ENCODE measurements at places on chromosomes 2 and 18.

GRCh38 chr2:5914811-5915611, 222.8 kb downstream of the SOX11 start:
- DNase-seq: no peak

GRCh38 chr2:235570966-235571692, 77.3 kb downstream of the AGAP1 start:
- DNase-seq: no peak

DNA sequence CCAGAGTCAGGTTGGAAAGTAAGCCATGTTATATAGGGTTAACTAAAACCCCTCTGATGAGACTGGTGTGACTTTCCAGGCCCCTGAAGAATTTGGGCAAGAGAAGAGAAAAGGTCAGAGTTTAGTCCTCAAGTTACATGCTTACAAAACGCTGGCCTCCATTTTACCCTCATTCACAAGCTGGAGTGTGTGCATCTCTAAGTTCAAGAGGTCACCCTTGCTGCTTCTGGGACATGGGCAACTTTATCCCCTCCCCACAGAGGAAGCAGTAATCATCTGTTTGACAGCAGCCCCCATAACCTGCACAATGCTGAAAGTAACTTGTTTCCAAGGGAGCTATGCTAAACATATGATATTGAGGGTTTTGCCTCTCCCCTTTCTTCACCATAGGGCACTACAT, 85.2 kb upstream of the CCDC195 start:
- DNase-seq: no peak

DNA sequence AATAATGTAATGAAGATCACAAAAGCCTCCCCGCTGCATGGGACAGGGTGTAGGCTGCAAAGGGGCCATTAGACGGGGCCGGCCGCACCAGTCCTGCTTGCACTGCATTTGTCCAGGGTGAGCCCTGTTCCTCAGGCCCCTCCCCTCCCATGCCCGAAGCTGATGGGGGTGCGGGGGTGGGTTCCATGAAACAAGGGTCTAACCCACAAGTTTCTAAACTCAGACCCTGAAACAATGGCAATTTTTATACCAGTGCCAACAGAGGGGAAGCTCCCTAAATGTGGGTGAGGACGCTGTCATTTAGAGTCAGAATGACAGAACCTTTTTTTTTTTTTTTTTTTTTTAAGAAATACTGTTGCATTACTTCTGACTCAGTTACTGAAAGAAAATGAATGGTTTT, 39.7 kb downstream of the HS6ST1 start:
- DNase-seq: no peak

- DNase-seq: no peak
Measured at GRCh38 chr2:48332286-48332685, 197.7 kb upstream of the STON1 start.

- DNase-seq: no peak
Measured at GRCh38 chr18:12423820-12424219, 16.1 kb downstream of the PRELID3A start.

DNA sequence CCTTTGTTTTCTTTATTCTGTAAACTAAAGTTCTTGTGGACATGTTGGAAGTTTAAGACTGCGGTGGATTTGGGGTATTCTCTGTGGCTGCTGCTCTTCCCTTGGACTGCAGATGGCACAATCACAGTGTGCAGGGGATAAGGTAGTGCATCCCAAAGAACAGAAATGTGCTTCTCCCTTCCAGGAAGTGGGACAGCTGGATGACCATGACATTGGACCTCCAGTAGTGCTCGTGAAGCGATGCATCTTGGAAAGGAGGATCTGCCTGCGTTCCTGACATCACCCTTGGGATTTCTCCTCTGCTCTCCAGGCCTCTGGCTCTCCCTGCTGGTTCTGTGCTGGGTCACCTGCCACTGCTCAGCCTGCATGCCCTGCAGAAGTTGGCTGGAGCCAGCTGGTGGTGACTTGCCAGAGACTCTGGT, 109.9 kb downstream of the SLC4A3 start:
- DNase-seq: no peak

- DNase-seq: no peak
Measured at GRCh38 chr2:54658564-54659071, 64.8 kb upstream of the EML6 start.

DNA sequence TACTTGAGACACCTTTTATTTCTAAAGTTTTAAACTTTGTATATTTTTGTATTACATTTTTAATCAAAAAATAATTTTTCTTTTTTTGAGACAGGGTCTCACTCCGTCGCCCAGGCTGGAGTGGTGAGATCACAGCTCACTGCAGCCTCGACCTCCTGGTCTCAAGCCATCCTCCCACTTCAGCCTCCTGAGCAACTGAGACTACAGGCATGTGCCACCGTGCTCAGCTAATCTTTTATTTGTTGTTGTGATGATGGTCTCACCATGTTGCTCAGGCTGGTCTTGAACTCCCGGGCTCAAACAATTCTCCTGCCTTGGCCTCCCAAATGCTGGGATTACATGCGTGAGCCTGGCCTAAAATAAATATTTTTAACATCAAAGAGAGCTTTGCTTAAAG, 218.7 kb upstream of the SH3BP4 start:
- no peak for DNase-seq

DNA sequence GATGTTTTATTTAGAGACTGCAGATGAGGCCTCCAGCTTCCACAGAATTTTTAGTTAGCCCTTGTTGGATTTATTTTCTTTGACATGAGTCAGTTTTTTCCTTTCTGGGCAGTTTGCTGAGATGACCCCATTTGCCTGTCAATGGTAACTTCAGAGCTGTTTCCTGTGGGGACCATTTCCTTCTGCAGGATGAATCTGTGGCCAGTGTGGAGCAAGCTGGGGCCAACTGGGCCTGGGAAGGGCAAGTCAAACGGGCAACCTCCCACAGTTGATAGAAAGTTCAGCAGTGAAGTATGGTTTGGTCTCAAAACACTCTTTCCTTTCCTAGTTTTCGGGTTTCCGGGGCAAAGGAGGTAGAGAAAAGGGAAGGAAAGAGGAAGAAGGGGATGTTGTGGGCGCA, 291.4 kb upstream of the NRP2 start:
- no peak for DNase-seq

DNA sequence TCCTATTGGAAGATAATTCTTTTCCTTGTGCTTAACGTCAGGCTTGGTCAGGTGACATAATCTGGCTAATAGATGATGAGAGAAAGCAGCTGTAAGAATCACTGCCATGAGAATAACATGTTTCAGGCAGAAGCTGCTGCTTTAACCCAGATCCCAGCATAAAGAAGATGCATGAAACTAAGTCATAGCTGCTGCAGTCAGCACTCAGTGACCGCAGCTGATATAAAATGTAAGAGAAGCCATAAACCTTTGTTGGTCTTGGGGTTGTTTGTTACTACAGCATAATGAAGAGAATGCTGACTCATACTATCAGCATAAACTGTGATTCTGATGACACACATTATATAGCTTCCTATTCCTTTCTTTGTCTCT, 274.3 kb upstream of the TRIB2 start:
- DNase-seq: no peak

DNA sequence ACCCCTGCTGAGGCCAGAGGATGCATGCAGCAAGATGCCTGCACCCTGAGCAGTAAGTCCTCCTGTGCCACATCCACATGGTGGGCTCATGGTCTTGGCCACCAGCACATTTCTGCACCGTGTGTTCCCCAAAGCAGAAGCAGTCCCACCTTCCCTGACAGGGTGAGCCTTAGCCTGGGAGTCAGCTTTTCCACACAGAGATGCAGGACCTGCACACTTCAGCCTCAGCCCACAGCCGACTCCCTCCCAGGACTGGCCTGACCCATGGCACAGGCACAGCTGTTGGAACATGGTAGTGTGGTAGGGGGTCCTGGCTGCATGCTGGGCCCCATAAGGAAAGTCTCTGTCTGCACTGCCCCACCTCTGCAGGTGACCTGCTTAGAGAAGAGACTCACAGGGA, 5.0 kb downstream of the SNED1 start:
- no peak for DNase-seq

GRCh38 chr18:56374007-56374655, 264.3 kb downstream of the TXNL1 start:
- DNase-seq: no peak

GRCh38 chr2:229099231-229099630, 171.9 kb downstream of the PID1 start:
- no peak for DNase-seq

DNA sequence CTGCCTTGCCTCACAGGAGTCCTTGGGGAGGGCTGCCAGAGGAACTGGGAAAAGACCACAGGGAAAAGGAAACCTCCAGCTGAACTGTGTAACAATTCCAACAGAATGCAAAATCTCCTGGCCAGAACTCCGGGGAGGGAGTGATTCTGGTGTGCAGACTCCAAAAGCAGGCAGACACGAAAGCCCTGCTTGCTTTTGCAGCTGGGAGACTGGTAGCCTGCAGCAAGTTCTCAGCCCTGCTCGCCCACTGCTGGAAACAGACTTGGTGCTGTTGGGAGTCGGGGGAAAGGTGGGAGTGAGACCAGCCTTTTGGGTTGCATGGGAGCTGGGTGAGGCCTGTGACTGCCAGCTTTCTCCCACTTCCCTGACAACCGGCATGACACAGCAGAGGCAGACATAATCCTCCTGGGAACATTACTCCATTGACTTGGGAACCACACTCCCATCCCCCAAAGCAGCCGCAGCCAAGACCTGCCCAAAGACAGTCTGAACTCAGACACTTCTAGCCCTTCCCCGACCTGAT, 26.0 kb upstream of the NMI start:
- DNase-seq: no peak

GRCh38 chr18:23893653-23894052, 120.9 kb upstream of the TTC39C start:
- no peak for DNase-seq

- no peak for DNase-seq
Measured at GRCh38 chr2:54348646-54349045, 92.6 kb upstream of the TSPYL6 start.

- no peak for DNase-seq
Measured at GRCh38 chr18:59155153-59155552, 15.5 kb downstream of the SEC11C start.

GRCh38 chr2:69717186-69717585, 24.7 kb upstream of the ANXA4 start:
- DNase-seq: no peak

DNA sequence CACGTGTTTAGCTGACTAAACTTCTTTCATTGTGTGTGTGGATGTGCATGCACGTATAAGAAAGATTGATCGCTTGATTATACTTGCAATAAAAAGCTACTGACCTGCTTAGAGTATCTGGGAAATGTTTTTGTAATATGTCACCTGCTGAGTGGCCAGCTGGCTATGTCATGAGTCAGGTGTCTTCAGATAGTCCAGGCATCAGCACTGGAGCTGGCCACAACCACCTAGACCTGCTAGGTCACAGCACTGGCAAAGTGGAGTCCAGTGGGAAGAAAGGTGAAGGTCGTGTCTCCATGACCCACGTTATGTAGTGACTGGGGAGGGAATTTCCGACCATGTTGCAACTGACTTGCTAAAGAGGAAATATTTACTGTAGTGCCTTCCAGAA, 147.0 kb downstream of the ESCO1 start:
- DNase-seq: no peak

GRCh38 chr2:102358496-102358895, 2.9 kb downstream of the IL18R1 start:
- no peak for DNase-seq

DNA sequence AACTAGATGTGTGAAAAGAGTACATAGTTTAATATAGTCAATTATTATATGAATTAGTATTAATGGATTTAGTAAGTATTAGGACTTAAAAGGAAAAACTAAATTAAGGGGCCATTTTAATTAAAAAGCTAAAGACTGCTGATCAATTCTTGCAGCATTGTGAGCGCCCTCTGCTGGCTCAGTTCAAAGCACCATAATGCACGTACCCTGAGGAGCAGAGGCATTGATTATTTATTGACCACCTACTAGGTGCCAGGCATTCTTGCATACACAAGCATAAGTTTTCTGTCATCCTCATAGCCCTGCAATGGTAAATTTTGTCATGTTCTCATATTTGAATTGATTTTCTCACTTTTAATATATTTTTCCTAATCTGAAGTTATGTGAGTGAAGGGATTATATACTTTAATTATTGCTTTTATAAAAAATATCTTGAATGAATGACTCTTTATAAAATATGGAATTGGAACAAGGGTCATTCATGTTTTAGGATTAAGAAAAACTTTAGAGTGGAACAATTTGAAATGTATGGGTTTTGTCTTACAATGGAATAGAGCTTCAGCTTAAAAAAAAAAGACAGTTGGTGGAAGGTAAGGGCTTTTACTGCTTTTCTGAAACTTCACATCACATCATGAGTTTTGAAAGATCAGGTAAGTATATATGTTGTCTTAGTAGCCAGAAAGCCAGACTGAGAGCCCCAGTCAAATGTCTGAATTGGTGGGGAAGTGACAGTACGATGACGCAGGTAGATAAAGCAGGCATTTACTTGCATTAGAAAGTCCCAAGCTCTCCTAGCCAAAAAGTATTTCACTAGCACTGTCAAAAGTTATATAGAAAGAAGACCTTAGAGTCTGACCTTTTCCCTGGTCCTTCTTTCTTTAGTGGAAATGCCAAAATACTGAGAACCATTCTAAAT, 9.7 kb downstream of the ITGA4 start:
- DNase-seq: peak; percentile 48

DNA sequence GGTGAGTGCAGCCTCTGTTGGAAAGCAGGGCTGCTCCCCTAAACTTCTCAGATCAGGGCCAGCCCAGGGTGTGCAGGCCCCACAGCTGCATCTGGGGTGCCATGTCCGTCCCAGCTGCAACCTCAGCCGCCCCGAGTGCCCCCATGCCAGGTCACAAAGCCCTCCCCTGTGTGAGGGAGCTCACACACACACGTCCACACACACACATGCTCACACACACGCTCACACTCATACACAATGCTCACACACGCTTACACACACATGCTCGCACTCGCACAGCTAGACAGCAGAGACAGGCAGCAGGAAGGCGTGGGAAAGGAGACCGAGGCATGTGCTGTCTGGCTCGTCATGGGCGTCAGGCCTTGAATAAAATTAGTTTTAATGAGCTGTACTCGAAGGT, 55.4 kb downstream of the ADI1 start:
- DNase-seq: no peak

DNA sequence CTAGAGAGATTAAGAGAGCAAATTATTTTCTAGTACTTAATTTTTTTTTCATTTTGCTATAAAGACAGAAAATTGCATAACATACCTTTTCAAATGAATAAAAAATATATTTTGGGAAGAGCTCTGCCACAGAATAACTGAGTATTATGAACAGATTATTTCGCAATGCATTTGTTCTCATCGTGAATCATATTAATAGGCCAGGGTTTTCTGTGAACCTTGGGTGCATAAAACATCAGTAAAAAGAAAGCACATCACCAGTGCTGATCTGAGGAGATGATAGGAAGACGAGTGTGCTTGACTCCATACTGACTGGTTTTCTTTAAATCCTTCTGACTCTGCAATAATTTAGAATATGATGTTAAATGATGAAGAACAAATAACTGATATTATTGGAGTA, 409.1 kb downstream of the CPS1 start:
- no peak for DNase-seq

- DNase-seq: no peak
Measured at GRCh38 chr2:96546797-96547196, 10.2 kb downstream of the ARID5A start.

GRCh38 chr2:151337643-151338042, 19.7 kb upstream of the TNFAIP6 start:
- DNase-seq: no peak

- no peak for DNase-seq
Measured at GRCh38 chr2:131035826-131036231, 57.4 kb downstream of the FAM168B start.
